Stimulated activated CD4-positive, alpha-beta T cell treated with anti-CD3 and anti-CD28 coated beads, Interleukin-4, amount 100 ng/mL, for 24 hours (primary cell): ENCODE measurements at places on chromosomes 5 and 9.
A peak's percentile ranks its signal among the peaks of the same experiment; 100 is the strongest.

DNA sequence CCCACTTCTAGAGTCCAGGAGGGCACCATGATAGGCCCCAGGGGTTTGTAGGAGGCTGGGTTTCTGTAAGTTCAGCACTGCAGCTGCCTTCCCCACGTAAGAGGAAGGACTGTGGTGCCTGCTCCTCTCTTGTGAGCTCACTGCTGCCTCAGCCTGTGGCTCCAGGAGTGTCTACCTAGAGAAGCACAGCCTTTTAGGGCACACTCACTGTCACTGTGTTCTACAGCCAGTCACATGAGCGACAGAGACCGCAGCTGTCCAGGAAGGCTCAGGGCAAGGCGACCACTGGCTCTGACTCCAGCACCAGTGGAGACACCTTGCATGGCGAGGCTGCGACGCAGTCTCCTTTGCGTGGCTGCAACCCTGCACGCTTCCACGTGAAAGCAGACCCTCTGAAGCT, 72.8 kb downstream of the OTULIN start:
- no peak for DNase-seq

GRCh38 chr9:112620388-112620787, 97.5 kb downstream of the INIP start:
- no peak for DNase-seq

- no peak for DNase-seq
These were observed 183.4 kb downstream of the DMRT2 start for GRCh38 chr9:1233568-1233967.

GRCh38 chr9:120877276-120878034, 467 bp upstream of the PHF19 start:
- DNase-seq: peak; percentile 68

DNA sequence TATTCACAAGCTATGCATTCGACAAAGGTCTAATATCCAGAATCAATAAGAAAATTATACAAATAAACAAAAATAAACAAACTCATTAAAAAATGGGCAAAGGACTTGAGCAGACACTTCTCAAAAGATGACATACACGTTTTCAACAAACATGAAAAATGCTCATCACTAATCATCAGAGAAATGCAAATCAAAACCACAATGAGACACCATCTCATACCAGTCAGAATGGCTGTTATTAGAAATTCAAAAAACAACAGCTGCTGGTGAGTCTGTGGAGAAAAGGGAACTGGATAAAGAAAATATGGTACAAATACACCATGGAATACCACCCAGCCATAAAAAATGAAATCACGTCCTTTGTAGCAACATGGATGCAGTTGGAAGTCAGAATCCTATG, 45.1 kb upstream of the PUM3 start:
- no peak for DNase-seq

GRCh38 chr9:18068900-18069299, 405.1 kb upstream of the ADAMTSL1 start:
- DNase-seq: no peak

- no peak for DNase-seq
These were observed 215.2 kb downstream of the AUH start for GRCh38 chr9:91146391-91147019.

DNA sequence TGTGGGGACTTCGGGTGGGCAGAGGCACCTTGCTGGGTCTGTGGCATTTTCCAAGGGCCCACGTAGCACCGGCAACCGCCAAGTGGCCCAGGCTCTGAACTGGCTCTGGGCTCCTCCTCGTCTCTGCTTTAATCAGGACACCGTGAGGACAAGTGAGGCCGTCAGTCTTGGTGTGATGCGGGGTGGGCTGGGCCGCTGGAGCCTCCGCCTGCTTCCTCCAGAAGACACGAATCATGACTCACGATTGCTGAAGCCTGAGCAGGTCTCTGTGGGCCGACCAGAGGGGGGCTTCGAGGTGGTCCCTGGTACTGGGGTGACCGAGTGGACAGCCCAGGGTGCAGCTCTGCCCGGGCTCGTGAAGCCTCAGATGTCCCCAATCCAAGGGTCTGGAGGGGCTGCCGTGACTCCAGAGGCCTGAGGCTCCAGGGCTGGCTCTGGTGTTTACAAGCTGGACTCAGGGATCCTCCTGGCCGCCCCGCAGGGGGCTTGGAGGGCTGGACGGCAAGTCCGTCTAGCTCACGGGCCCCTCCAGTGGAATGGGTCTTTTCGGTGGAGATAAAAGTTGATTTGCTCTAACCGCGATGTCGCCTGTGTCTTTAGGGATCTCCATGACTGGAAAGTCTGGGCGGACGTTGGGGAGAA, 5.8 kb downstream of the DPP7 start:
- no peak for DNase-seq

DNA sequence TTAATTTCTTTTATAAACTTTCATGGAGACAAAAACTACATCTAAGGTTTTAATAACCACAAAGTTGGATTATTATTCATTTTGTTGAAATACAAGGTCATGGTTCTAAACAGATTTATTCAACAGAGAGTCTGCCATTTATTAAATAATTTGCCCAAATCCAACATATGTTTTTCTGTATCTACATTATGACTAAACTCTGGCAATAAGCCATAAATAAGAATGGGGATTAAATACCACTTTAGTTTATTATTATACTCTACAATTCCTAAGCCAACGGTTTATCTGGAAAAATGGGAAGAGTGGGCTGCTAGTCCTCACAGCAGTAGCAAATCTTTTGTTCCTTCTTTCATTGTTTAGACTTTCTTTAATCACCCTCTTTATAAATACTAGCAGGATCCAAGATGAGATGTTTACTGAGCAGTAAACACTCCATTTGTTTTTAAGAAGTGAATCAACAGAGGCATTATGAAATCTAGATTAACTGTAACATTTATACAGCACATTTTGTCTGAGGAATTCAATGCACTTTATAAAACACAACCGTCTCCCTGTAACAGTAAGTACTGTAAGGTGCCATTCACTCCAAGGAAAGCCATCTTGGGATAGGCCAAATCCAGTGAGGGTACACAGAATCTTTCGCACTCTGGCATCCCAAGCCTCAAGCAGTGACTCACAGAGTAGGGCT, 89.7 kb downstream of the DROSHA start:
- no peak for DNase-seq

DNA sequence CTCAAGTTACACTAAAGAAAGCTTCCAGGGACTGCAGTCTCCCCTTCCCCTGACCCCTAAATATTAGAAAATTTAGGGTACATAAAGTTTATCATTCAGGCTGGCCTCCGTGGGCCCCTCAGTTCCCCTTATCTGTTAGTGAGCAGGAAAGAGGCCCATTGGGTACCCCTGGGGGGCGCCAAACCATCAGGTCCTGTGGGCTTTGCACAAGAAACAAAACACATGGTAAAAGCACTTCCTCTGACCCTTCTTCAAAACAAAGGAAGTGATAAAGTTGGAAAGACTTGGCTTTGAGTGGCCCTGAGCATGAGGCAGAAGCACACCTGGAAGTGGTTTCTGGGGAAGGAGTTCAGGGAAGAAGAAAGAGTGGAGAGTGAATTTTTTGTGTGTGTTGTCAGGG, 213.0 kb downstream of the SMARCA2 start:
- no peak for DNase-seq

- no peak for DNase-seq
These were observed 1.4 kb downstream of the EFNA5 start for GRCh38 chr5:107669096-107670031.

DNA sequence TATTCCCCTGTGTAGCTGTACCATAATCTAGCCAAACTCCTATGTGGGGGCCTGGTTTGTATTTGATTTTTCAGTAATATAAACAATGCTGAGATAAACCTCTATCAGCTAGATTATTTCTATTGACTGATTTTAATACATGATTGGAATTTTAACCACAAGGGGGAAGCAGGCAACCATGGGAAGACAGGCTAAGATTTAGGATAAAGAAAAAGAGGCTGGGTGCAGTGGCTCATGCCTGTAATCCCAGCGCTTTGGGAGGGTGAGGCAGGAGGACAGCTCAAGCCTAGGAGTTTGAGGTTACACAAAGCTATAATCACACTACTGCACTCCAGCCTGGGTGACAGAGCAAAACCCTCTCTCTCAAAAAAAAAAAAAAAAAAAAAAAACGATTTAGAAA, 18.1 kb upstream of the GPX3 start:
- no peak for DNase-seq

DNA sequence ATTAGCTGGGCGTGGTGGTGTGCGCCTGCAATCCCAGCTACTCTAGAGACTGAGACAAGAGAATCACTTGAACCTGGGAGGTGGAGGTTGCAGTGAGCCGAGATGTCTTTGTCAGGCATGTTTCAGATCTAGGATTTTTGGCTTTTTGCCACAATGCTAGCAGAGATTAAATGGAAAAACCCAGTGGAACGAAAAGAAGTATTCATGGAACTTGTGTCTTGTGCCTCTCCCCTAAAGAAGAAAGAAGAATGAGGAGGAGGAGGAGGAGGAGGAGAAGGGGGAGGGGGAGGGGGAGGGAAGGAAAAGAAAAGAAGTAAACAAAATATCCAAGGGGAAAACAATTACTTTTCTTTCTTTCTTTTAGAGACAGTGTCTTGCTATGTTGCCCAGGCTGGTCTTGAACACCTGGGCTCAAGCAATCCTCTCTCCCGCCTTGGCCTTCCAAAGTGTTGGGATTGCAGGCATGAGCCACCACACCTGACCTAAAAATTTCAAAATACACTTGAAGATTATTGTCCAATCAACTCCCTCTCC, 106.0 kb downstream of the ARRDC3 start:
- DNase-seq: no peak

DNA sequence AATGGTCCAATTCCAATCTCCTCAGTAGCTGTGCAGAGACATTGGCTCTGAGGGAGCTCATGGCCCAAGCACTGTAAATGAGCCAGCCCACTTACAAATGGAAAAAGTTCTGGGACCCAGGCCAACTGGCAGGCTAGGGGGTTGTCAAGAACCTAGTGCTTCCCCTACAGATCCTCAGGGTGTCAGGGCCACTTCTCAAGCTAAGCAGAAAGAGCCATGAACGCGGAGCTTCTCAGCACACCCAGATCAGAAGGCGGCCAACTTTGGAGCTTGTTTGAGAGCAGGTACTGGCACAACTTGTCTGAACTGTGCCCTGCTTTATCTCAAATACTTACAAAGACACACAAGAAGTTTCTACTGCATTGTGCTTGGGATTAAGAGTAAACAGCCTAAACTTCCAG, 17.5 kb downstream of the TLE1 start:
- no peak for DNase-seq

DNA sequence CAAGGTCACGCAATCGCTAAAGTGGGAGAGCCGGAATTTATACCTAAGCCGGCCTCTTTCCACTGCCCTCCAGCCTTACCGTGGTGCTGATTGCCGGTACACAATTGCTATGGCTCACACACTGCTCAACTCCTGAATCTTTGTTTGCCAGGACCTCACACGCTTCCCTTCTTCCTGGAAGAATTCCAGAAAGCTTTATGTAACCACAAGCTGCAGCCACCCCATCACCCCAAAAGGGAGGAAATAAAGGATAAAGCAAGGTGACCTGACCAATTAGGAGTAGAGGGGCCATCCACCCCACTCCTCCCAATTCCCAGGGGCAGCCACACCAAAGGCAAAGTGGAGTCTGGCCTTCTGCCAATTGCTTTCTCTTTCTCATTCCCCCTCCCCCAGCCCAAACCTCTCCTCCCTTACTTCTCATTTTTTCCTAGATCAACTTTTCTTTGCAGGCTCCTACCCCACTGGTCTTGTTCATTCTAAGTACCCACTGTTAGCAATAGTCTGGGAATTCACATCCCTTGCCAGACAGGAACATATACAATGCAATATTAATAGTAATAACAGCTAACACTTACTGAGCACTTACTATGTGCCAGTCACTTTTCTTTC, 18.0 kb upstream of the CDC23 start:
- no peak for DNase-seq

DNA sequence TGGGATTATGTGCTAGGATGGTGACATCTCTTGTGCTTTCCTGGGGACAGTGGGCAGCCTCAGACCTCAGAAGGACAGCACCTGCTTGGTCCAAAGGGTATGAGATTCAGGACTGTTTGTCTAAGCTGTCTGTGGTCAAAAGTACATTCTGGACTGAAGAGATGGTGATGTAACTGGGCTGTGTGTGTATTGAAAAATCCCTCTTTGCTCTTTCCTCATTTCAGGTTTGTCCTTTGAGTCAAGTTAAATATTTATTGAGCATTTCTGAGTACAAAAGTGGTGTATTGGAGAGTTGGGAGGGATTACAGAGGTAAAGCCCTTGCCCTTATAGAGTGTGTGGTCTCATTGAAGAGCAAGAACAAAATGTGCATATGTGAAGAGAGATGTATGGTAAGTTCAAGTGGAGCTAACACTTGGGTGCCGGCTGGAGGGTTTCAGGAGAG, 46.7 kb downstream of the RCL1 start:
- no peak for DNase-seq

GRCh38 chr5:9499498-9499876, 46.4 kb downstream of the SEMA5A start:
- no peak for DNase-seq

- no peak for DNase-seq
These were observed 22.8 kb downstream of the ANXA1 start for GRCh38 chr9:73174330-73174980.

DNA sequence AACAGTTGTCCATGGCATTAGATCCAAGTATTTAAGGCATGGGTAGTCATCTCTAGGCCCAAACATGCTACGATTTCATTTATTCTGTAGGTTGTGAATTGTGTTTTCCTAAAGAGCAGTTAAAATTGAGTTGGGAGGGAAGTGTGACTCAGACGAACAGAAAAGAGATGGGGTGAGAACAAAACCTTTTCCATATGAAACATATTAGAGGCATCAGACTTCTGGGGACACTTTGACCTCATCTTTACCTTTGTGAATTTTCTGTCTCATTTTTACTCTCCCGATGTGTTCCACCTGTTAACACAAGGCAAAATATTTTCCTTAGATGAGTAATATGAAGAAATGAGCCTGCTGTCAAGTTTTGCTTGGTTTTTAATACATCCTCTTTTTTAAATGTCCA, 181.3 kb downstream of the ESM1 start:
- no peak for DNase-seq

- DNase-seq: no peak
These were observed 39.5 kb downstream of the PLPP1 start for GRCh38 chr5:55495216-55495615.

- DNase-seq: no peak
These were observed 185.0 kb downstream of the GLIS3 start for GRCh38 chr9:4114569-4115505.

- no peak for DNase-seq
These were observed 84.2 kb downstream of the MUSK start for GRCh38 chr9:110752766-110753165.

- no peak for DNase-seq
These were observed 365.3 kb downstream of the BNC2 start for GRCh38 chr9:16505199-16505598.

DNA sequence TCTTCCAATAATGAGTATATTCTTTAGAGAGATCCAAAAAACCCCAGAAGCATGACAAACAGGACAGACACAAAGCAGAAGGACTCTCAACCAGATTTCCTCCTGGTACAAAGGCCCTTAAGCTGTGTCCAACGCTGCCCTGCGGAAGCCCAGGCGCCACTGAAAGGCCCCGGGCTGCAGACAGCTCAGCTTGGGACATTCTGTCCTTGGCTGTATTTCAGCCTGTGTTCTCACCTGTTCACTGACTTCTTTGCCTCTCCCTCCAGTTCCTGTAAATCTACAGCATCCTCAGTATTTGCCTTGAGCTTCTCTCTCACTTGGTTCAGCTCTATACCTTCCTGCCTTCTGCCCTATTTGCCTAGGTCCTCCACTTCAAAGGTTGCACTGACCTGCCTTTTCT, 96.5 kb downstream of the SH3TC2 start:
- DNase-seq: no peak

- DNase-seq: no peak
These were observed 290.8 kb downstream of the MED10 start for GRCh38 chr5:6087576-6087975.
